ENCODE measurements at places on chromosomes 2 and 18.

DNA sequence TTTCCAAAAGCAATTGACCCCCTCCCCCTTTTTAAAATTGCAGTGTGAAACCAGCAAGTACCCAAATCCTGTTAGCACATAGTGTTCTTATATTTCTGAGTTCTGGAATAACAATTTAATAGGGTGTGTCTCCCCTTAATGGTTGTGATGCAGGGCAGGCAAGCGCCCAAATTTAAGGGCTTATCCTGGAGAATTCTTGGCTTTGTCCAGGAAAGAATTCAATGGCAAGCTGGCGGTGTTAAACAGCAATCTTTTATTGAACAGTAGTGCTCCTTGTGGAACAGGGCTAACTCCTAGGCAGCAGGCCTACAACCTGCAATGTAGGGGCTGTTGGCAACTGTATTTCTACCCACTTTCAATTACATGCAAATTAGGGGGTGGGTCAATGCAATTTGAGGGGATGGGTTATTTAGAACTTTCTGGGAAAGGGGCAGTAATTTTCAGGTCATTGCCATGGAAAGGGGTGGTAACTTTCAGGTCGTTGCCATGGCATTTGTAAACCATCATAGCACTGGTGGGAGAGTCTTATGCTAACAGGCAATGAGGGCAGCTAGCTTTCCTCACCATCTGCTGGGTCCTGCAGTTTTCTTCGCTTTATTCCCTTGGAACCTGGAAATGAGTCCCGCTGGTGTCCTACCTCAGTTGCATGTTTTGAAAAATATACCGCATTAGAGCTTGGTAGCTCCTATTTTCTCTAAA, 149.0 kb upstream of the KCTD1 start:
- no peak for DNase-seq

- DNase-seq, result no peak
These were observed 56.2 kb upstream of the SLC39A10 start for GRCh38 chr2:195600778-195601177.

DNA sequence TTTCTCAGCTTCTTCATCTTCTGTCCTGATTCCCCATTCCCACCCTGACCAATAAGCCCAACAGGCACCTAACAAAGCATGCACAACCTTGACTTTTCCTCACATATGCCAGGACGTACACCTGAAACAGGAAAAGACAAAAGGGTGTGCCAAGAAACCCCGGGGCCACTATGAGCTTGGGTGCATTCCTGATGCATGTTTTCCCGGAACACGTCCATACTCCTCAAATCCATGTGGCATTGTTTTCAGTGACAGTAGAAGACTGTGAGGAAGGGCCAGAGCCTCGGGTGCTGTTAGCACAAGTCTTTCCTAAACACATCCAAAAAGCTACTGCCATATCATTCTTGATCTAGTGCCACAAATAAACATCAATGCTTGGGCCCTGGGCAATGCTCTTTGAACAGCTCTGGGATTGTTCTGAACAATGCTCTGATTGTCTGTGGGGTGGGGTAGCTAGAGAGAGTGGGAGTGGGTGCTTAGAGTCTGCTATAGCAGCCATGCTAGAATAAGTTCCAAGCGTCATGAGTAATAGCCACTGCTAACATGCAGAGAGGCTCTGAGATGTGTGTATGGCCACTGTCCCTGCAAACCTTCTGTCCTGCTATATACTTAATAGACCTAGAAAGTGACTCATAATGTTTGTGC, 181.7 kb upstream of the CRIM1 start:
- no peak for DNase-seq

DNA sequence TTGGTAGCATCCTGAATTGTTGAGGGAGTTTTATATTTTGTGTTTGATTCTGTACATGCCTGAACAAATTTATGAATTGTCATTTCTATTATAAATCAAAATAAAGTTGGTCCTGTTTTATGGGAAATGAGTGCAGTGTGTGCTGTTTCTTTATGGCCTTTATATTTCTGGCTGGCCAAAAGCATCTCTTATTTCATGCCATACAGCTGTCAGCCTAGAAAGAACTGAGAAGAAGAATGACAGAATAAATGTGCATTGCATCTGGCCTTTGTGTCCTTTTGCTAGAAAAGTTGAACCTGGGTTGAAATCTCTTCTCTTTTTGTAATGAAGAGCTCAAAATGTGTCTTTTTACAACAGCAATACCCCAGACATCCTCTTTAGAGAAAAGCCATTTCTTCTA, 474.7 kb upstream of the LRATD1 start:
- no peak for DNase-seq

DNA sequence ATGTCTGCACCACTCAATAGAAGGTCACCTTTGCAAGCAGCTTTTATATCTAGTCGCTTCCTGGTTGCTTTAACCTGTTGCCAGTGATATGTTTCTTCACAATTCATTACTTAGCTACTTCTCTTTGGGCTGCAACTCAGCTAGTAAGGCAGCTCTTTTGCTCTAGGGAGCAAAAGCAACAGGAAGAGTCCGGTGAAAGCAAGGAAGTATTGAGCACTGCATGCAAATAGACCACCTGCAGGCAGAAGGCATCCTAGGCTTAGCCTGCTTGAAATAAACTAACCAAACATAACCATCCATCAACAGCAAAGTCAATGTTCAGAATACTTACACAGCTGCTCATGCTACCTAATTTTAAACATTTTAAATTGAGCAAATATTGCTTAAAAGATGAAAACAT, 529.2 kb upstream of the LINC00305 start:
- DNase-seq, result no peak

DNA sequence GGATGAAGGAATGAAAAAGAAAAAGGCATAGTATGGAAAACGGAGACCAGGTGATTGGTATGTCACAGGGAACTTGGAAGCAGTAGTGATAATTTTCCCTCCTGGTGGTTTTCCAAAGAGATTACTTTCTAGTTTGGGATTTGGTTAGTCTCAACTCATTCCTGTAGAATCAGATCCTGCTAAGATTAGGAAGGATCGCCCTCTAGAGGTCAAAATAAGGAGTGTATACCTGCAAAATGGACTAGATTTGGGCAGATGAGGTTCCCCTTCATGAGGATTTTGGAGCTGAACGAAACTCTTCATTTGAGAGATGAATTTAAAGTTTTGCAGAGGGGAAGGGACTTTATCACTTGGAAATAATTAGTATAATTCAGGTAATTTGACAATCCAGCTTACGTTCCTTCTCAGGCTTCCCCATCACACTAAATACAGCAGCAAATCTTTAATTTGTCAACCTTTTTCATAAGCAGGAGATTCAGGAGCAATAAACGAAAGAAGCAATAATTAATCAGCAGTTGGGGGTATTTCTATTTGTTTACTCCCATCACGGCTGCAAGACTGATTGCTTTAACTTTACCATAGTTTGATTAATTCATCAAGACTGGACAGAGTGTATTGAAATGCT, 65.2 kb downstream of the CCDC195 start:
- no peak for DNase-seq

DNA sequence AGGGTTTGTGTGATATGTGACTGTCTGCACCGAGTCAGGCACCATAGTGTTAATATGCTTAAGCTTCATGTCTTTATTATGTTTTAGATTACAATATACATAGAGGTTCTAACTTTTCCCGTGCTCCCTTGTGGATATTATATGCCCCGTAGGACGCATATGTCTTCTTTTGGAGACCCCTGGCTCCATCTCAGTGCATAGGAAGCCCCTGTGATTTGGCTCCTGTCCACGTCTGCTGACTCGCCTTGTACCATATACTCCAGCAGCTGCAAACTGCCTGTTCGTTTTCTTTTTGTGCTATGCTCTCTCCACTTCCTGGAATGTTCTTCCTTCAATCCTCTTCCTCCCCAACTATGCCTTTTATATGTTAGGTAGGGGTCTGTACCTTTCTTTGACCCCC, 110.9 kb downstream of the PTRHD1 start:
- DNase-seq, result no peak

DNA sequence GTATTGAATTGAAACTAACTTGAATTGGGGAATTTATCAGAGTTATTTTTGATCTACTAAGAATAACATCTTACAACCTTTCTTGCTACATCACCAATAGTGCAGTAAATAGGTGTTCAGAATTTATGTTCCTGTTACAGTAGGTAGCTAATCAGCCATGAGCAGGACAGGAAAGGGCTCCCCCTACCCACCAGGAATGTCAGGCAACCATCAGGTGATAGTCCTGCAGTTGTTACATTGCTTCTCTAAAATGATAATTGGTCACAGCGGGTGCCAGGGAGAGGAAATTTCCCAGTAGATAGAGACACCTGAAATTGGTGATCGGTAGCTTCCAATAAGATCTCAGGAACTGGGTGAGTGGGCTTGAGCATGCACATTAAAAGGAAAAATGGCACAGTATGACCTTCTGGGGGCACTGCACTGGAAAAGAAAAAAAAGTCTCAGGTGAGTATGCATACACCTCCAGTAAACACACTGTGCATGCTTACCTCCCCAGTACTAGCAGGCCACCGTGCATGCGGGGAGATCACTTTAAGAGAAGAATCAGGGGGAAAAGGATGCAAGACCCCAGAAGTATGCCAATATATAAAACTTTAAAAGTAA, 1092.0 kb upstream of the LRRTM1 start:
- no peak for DNase-seq

GRCh38 chr2:30348825-30349224, 98.2 kb upstream of the LCLAT1 start:
- no peak for DNase-seq

DNA sequence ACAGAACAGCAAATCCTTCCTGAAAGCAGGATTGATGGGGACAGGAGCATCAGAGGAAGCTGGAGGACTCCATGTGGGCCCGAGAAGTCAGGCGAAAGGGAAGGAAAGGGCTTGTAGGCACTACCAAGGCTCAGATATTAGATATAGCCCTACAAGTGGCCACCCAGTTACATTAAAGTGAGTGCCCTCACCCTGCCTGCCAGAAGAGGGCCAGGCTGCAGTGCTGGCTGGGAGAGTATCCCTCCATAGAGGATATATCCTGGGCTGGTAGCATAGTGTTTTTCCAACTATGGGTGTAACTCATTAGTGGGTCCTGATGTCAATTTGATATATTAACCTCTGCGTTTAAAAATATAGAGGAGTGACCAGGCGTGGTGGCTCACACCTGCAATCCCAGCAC, 285.2 kb downstream of the MYCN start:
- no peak for DNase-seq

- no peak for DNase-seq
These were observed 90.6 kb downstream of the SEPTIN10 start for GRCh38 chr2:109523121-109523520.

DNA sequence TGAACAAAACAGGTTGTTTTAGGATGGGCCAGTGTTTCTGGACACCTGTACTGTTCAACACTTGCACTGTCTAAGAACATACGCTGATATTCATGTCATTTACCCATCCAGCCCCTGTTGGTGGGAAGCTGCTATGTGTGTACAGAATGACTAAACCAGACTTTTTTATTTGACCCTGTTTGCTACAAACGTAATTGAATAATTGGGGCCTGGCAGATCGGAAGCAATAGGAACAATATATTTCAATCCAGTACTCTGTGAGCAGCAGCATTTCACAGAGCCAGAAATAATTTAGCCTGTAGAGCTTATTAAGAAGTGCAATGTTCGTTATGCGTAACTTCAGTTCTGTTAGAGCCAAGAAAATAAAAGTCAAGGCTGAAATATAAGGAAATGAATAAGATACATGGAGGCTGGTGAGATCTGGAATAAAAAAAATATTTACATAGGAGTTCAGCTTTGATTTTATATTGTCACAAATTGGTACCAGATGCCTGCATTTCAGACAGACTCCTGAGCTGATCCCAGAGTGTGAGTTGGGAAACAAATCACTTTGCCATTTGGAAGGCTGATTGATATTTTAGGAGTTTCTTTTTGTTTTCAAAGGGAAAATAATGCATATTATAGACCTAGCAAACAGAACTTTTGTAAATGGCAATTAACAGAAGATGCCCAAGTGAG, 19.7 kb downstream of the CABLES1 start:
- DNase-seq, result no peak

GRCh38 chr2:18435426-18436037, 124.9 kb downstream of the RDH14 start:
- DNase-seq, result no peak

GRCh38 chr2:134107402-134107801, 146.5 kb upstream of the MGAT5 start:
- DNase-seq, result no peak

GRCh38 chr2:212596688-212597087, 58.1 kb upstream of the ERBB4 start:
- DNase-seq, result no peak

GRCh38 chr2:37782721-37783371, 111.4 kb upstream of the CDC42EP3 start:
- DNase-seq, result no peak

- no peak for DNase-seq
These were observed 61.9 kb downstream of the SPRED2 start for GRCh38 chr2:65370387-65371073.

GRCh38 chr2:187055463-187055862, 206.5 kb upstream of the ZSWIM2 start:
- no peak for DNase-seq

- peak; percentile 66 for DNase-seq
These were observed 19.4 kb downstream of the KLHL29 start for GRCh38 chr2:23404426-23404825.

DNA sequence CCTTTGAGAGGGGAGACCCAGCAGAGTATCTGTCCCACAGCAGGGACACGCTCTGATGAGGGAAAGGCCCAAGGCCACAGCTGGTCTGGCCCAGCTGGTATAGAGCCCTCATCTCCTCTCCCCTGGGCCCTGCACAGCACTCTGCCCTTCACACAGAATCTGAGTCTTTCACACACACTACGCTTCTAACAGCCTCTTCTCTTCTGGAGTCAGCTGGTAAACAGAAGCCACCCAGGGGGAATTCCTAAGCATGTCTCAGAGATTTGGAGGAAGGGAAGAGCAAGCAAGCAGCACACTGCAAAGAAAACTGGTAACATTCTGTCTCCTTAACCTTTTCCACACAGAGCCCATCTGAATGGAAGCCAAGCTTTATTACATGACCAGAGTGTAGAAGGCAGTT, 121.1 kb upstream of the ACAA2 start:
- DNase-seq, result no peak

DNA sequence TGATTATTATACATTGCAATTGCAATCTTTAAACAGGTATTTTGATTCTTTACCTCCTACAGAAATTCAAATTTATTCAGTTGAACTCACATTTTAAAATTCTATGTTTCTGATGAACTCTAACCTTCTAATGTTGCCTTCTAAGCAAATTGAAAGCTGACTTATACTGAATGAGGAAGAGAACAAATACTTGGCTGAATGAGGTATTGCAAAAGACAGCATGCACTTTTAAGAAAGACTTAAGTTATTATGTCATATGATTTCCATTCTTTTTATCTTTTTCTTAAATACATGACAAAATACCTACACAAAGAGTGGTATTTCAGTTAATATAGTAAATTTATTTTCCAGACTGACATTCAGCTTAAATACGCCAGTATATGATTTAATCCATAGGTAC, 64.7 kb downstream of the FAM228A start:
- DNase-seq, result no peak
